ENCODE measurements at places on chromosomes 2 and 18.

DNA sequence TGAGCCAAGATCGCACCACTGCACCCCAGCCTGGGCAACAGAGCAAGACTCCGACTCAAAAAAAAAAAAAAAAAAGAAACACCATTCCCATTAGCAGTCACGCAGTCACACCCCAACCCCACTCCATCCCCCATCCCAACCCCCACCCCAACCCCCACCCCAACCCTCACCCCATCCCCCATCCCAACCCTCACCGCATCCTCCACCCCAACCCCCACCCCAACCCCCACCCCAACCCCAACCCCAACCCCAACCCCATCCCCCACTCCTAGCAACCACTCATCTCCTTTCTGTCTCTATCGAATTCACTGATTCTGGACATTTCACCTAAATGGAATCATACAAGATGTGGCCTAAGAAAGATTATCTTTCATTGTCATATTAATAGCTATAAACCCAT lies 25.9 kb upstream of the ATP9B start:
- H3K36me3 ChIP-seq = no peaks in the 10 kb centered on the region
- H3K27me3 ChIP-seq = peaks cover 6% of the 10 kb centered on the region
- no peak for DNase-seq
- H3K4me3 ChIP-seq = no peak overlapping the region
- H3K27ac ChIP-seq = no peak overlapping the region

DNA sequence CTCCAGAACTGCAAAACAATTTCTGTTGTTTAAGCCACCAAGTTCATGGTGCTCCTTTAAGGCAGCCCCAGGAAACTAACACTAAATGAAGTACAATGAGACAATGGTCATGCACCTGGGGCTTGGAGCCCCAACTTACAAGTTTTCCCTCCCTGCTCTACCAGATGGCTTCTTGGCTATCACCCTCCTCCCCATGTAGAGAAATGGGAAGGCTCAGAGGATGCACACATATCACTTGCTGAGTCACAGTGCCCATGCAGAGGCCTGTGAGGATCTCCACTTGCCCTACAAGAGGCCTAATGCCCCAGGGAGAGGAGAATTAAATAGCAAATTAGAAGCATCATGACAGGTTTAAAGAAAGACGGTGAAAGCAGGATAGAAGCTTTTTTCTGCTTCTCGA lies 270.9 kb downstream of the TTC32 start:
- no peak for DNase-seq
- H3K4me3 ChIP-seq = no peak overlapping the region
- H3K36me3 ChIP-seq = no peaks in the 10 kb centered on the region

DNA sequence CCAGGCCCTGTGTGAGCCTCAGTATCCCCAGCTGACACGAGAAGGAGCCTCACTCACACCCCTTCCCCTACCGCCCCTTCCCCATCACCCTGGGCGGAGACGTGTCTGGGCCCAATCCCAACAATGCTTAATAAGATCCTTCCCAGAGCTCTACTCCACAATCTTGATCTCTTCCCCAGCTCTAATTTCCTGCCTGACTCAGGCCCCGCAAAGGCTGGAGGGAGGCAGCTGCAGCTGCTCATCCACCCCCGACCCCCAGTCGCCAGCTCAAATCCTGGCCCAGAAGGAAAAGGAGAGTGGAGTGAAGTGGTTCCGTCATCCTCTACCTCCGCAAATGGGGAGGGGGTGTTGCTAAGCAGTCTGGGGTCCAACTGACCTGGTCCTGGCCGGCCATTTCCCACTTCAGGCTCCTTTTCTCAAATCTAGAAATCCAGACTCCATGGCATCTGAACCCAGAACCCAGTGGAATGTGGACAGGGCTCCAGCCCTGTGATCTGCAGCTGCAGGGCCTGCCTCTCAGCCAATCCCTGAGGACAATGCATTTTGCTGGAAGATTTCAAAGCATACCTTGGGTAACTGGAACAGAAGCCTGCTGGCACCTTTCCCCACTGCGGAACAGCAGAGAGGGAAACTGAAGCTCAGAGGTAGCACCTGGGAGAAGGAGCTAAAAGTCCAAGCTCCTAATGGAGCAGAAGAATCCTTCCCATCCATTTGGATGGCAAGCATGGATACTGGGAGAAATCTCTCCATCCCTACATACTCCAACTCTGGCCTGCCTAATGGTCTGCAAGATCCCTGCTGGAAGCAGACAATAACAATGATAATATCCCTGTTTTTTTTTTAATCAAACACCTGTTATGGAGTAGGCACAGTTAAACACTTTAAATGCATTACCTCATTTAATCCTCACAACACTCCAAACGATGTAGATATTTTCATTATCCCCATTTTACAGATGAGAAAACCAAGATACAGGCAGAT lies 5.6 kb upstream of the TNS1 start:
- H3K4me1 ChIP-seq = peaks cover 2% of the 10 kb centered on the region
- H3K27me3 ChIP-seq = no peaks in the 10 kb centered on the region
- H3K27ac ChIP-seq = no peak overlapping the region
- DNase-seq = no peak

DNA sequence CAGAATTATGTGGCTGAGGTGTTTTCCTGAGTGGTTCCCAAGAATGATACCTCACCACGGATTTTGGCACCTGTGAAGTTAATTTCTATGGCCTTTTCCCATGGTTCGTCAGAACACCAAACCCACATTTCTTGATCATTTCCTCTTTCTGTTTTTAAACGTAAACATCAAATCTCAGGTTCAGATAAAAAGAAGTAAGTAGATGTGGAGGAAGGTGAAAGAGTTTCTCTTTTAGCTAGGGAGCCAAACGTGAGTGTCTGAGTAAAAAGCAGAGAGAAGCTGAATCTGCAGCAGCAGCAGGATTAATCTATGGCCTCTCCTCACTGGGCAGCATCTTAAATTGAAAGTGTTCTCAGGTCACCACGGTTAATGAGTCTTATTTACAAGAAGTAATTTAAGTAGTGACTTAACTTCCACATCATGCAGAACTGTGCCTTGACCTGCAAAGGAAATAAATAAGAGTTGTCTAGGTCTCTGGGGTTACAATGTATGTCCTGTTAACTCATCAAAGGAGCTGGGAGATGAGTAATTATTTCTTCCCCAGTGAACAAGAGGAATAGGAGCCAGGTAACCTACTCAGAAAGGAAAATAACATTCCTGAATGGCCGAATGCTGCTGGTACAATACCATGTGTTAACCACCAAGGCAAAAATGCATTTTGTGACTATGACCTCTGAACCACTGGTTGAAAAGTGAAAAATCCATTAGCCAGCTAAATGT lies 139.6 kb upstream of the NETO1 start:
- H3K36me3 ChIP-seq = no peaks in the 10 kb centered on the region
- no peak overlapping the region for H3K27ac ChIP-seq
- no peaks in the 10 kb centered on the region for H3K27me3 ChIP-seq
- H3K4me1 ChIP-seq = no peaks in the 10 kb centered on the region
- H3K4me3 ChIP-seq = no peak overlapping the region

DNA sequence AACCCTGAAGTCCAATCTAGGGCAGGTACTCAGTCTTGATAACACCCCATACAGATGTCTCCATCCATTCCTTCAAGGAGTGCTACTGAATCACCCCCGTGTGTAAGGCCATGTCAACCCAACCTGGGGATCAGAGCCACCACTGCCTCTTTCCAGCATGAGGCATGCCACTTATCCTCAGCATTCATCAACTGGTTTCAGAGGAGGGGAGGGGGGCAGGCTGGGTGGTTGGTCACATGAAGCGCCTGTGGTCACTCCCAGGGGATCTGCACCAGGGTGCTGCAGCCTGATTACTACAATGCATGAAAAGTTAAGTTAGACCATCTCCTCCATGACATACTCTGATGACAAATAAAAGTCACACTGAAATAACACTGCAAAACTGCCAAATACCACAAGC lies 65.0 kb downstream of the UXS1 start:
- no peak overlapping the region for H3K27ac ChIP-seq
- H3K27me3 ChIP-seq = no peaks in the 10 kb centered on the region
- H3K4me1 ChIP-seq = no peaks in the 10 kb centered on the region
- H3K4me3 ChIP-seq = no peak overlapping the region

DNA sequence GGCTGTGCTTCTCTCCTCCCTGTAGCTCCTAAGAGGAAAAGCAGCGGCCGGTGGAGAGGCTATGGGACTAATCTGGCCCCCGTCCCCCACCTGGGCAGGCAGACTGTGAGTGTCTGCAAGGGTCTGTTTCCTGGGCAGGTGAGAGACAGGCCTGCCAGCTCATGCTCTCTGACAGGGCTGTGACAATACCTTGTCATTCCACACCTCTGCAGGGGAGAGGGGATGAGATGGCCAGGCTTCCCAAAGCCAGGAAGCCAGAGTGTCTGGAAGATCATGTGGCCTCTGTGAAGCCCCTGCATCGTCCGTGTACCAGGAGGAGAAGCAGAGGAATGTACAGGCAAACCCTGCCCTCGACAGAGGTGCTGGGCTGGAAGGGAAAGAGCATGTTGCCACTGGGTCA lies 142.5 kb upstream of the GATA6 start:
- H3K27ac ChIP-seq = no peak overlapping the region
- DNase-seq = no peak

DNA sequence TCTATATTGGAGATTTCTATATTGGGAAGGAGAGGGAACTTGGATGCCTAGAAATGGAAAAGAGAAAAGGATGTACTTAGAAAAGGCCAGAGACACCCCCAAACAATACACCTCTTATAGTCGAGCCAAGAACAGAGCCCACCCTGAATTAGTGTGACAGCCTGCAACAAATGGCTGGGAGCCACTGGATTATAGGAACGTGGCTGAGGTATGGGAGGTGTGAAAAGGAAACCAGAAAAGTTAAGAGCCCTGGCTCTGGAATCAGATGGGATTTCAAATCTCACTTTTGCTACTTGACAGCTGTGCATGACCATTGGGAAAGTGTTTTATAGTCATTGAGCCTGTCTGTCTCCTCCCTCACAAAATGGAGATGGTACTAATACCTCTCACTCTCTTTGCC lies 394.0 kb downstream of the ZNF521 start:
- no peaks in the 10 kb centered on the region for H3K36me3 ChIP-seq
- no peak overlapping the region for H3K4me3 ChIP-seq
- no peak for DNase-seq
- no peaks in the 10 kb centered on the region for H3K27me3 ChIP-seq
- no peaks in the 10 kb centered on the region for H3K4me1 ChIP-seq

GRCh38 chr2:7801212-7801611 lies 880.6 kb upstream of the ID2 start:
- no peak overlapping the region for H3K27ac ChIP-seq
- H3K36me3 ChIP-seq = no peaks in the 10 kb centered on the region
- no peaks in the 10 kb centered on the region for H3K4me1 ChIP-seq
- H3K4me3 ChIP-seq = no peak overlapping the region
- H3K27me3 ChIP-seq = no peaks in the 10 kb centered on the region
- no peak for DNase-seq

DNA sequence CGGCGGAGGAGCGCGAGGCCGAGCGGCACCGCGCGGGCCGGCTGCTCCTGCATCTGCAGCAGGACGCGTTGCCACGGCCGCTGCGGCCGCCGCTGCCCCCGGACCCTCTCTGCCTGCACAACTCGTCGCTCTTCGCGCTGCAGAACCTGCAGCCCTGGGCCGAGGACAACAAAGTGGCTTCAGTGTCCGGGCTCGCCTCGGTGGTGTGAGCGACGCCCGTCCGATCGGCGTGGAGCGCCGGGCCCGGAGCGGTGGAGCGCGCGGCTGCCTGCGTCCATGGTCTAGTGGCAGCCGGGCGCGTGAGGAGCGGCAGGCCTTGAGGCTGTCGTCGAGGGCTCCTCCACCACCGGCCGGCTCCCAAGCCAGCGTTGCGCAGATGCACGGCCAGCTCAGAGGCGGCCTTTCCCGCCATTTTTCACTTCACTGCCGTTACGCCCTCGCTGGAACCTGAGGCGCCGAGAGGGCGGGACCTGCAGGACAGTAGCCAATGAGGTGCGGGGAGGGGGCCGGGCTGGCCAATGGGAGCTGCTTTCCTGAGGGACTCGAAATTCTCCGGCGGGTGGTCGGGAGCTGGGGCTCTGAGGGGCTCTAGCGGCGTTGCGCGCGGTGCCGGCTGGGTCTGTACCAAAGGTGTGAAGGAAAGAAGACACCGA lies 1.9 kb downstream of the TLX2 start:
- H3K4me3 ChIP-seq = peak overlapping the region; percentile 38
- DNase-seq = peak; percentile 67
- H3K36me3 ChIP-seq = no peaks in the 10 kb centered on the region
- H3K4me1 ChIP-seq = no peaks in the 10 kb centered on the region
- no peak overlapping the region for H3K27ac ChIP-seq

- H3K27me3 ChIP-seq = no peaks in the 10 kb centered on the region
- H3K4me3 ChIP-seq = no peak overlapping the region
- peaks cover 73% of the 10 kb centered on the region for H3K4me1 ChIP-seq
- H3K27ac ChIP-seq = peak overlapping the region; percentile 63
- H3K36me3 ChIP-seq = no peaks in the 10 kb centered on the region
Measured at GRCh38 chr2:159606287-159606686, 10.1 kb downstream of the BAZ2B start.

- H3K4me3 ChIP-seq = no peak overlapping the region
- no peak overlapping the region for H3K27ac ChIP-seq
- no peak for DNase-seq
- peaks cover 27% of the 10 kb centered on the region for H3K4me1 ChIP-seq
Measured at GRCh38 chr2:40101131-40101575, 322.1 kb upstream of the THUMPD2 start.

GRCh38 chr2:118168615-118169014 lies 80.3 kb downstream of the INSIG2 start:
- H3K4me1 ChIP-seq = no peaks in the 10 kb centered on the region
- no peak overlapping the region for H3K4me3 ChIP-seq
- peaks cover 7% of the 10 kb centered on the region for H3K27me3 ChIP-seq
- no peak overlapping the region for H3K27ac ChIP-seq
- H3K36me3 ChIP-seq = no peaks in the 10 kb centered on the region
- DNase-seq = no peak

DNA sequence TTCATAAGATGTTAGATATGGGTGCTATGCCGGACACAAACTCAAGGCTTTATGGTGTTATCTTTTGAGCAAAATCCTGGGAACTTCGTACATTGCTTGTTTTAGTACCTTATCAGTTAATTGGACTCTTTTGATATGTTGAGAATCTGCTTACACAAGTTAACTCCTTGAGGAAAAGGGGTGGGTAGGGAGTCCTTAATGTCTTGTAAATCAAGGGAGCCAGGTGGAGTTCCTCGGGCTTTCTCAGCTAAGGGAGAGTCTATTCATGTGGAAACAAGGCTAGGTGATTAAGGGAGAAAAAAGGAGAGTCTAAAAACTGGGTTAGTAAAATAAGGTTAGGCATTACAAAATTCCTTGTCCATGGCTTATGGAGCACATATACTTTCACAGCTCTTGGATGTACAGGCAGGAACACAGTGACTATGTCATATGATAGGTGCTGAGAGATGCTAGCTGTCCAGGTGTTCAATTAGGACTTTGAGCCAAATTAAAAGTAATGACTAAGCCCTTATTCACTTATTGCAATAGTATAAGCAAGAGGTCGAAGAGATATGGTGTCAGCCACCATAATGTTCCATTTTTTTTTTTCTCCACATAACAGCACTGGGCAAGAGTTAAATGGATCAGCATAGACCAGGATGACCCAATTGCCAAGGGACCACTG lies 59.5 kb upstream of the DYNAP start:
- no peak overlapping the region for H3K4me3 ChIP-seq
- no peak overlapping the region for H3K27ac ChIP-seq
- DNase-seq = no peak
- H3K4me1 ChIP-seq = no peaks in the 10 kb centered on the region

GRCh38 chr2:81304154-81304830 lies 999.7 kb upstream of the LRRTM1 start:
- no peak overlapping the region for H3K27ac ChIP-seq
- H3K36me3 ChIP-seq = no peaks in the 10 kb centered on the region
- no peaks in the 10 kb centered on the region for H3K4me1 ChIP-seq
- H3K4me3 ChIP-seq = no peak overlapping the region
- DNase-seq = no peak
- H3K27me3 ChIP-seq = no peaks in the 10 kb centered on the region

- no peaks in the 10 kb centered on the region for H3K27me3 ChIP-seq
- peak overlapping the region; percentile 98 for H3K27ac ChIP-seq
- H3K36me3 ChIP-seq = no peaks in the 10 kb centered on the region
Measured at GRCh38 chr2:156331572-156332283, 793 bp downstream of the NR4A2 start.
